NCI-H774 (cell line): ENCODE measurements at places on chromosomes 2 and 18.

DNA sequence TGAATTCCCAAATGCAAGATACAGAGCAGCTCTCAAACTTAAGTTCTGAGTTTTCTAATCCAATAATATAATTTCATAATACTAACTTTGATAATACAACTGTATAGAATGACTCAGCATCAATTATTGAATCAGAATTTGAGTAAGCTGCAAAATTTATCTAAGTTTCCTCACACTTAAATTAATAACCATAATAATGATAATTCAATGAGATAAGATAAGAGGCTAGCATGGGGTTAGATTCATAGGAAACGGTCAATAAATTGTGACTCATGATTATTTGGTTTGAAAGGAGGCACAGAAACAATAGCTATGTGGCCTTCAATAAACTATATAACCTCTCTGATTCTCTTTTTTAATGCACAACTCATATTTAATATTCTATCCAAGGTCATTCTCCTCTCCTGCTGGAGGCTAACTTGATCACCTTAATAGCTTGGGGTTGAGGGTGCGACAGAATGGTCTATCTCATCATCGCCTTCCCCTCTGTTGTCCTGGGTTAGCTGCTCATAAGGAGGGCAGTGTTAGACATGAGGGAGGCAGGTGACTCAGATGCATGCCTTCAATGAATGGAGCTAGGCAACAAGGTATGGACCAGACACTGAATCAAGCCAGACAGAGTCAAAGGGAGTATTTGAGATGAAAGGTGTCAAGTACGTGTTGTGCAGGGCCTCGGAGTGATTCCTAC, 36.2 kb upstream of the BMP10 start:
- DNase-seq = no peak

GRCh38 chr2:99960790-99961189, 181.6 kb downstream of the AFF3 start:
- no peak for DNase-seq

GRCh38 chr18:11752116-11752911, 63.2 kb downstream of the GNAL start:
- DNase-seq = no peak

DNA sequence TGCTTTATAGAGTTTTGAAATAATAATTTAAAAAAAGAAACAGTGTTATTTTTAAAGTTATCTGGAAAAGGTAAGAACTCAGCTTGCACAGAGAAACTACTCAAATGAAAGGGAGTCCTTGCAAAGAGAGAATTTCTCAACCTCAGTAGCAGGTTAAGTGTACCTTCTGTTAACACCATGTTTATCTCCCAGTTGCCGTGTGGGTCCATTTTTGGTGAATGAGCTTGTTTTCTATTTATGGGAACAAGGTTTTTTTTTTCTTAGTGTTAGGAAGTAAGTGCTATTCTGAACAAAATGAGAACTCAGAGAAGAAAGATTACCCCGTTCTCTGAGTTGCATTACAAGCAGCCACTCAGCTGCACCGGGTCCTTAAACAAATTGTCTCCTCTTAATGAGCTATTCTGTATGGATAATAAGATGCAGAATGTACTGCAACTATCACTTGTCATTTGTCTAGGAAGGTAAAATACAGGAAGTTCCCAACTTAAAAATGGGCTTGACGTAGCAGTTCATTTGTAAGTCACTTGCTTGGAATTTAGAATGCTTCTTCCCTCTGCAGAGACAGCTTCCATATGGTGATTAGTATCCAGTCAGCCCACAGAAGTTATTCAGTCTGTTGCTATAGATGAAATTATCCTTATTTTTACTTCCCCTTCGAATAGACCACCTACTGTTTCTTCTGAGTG, 74.9 kb downstream of the LTBP1 start:
- no peak for DNase-seq

DNA sequence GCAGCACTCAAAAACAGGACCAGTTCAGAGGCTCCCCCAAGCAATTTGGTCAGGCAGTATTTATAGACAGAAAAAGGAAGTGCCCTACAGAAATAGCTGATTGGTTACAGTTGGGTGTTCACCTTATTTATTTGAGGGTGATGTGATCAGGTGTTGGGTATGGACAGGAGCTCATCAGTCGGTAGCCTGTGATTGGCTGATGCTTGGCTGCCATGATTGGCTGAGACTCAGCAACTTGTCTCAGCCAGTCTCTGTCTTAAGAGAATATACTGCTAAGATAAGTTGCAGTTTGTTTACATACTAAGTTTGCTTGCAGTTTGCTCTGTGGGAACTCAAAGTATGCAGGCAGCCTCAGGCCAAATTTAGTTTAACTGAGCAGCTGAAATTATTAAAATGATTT, 9.4 kb downstream of the ABCG8 start:
- no peak for DNase-seq

- DNase-seq = no peak
Measured at GRCh38 chr18:10481831-10482230, 27.4 kb downstream of the APCDD1 start.

- no peak for DNase-seq
Measured at GRCh38 chr2:62705859-62706720, 577 bp downstream of the EHBP1 start.

- DNase-seq = no peak
Measured at GRCh38 chr2:201654616-201655384, 11.5 kb upstream of the TMEM237 start.

GRCh38 chr2:36697424-36698066, 1.0 kb downstream of the VIT start:
- no peak for DNase-seq

GRCh38 chr18:2087877-2088673, 483.2 kb downstream of the METTL4 start:
- DNase-seq = no peak

DNA sequence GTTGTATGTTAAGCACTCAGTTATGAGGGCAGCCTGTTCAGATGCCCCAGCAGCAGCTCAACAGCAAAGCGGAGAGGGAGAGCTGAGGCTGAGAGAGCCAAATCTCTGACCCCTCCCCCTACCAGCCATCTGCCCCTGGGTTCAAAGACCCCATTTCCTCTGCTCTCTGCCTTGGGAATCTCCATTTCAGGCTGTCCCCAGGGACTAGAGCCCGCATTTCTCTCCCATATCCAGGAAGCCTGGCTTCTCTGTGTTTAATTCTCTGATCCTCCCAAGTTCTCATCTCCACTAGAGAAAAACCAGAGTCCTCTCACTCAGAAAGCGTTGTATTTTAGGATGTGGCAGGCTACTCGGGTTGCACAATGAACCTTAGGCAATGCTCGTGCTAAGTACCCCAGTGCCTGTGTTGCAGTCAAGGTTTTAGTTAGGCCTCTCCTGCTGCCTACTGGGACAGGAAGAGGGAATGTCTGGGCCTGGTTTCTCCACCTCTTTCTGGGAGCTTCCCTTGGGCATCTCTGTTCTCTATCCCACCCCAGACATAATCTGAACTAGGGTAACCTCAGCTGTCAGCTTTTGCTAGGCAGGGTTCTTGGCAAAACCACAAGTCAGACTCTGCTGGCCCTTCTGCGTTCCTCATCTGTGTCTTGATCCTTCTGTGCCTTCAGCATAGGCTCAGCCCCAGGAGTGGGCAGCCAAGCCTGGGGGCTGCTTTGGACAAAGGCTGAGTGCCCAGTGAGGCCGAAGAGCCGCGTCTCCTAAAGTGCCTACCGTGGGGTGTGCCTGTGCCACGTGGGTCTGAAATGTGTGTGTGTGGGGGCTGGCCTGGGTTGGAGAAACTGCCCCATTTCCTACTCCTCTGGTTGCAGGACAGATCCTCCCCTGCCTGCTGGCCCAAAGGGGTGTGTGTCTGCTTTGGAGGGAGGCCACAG, 96.8 kb downstream of the STPG4 start:
- DNase-seq = no peak

GRCh38 chr18:59062643-59063006, 77.1 kb upstream of the SEC11C start:
- DNase-seq = no peak

DNA sequence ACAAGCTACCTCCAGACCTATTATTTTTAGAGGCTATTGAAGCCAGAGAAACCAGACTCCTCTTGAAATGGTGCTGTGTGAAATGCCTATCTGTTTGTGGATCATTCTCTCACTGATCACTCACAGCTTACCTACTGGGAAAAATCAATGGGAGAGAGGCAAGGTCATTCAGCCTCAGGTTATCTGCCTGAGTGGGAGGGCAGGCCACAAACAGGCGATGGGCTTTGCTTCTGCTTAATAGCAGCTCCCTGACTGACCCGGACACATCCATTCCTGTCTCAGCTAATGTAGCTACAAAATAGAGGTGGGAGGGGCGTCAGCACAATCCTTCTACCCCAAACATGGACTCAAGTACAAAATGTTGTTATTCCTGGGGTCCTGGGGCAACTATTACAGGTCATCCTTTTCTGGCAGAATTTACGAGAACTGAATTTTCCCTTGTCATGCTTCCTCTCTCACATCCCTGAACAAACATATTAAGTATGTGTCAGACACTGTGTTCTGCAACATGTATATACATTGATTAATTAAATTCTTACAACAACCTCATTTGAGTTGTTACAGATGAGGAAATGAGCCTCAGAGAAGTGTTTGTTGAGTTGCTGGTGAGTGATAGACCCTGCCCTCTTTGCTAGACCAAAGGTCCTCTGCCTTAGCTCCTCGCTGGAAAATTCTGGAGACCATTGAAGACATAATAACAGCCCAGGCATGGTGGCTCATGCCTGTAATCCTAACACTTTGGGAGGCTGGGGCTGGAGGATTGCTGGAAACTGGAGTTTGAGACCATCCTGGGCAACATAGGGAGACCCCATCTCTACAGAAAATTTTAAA, 60.5 kb downstream of the CDK15 start:
- DNase-seq = no peak

- DNase-seq = peak; percentile 77
Measured at GRCh38 chr2:216775043-216775453, 79.7 kb upstream of the IGFBP5 start.

DNA sequence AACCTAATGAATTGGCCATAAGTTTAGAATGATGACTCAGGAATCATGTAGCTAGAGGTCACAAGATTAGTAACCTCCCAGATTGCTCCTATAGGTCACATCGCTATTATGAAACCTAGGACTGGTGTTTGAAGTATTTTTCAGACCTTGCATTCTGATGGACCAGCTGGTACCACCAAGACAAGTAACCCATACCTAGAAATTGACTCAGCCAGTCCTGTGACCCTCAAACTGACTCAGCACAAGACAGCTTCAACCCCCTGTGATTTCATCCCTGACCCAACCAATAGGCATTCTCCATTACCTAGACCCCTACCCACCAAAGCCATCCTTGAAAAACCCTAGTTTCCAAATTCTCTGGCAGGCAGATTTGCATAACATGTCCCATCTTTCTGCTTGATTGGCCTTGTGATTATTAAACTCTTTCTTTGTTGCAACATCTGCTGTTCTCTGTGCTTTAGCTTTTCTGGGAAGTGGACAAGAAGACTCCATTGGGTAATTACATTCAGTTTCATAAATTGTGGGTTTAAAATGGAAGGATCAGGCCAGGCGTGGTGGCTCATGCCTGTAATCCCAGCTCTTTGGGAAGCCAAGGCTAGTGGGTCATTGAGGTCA, 254.9 kb downstream of the IRS1 start:
- DNase-seq = no peak

DNA sequence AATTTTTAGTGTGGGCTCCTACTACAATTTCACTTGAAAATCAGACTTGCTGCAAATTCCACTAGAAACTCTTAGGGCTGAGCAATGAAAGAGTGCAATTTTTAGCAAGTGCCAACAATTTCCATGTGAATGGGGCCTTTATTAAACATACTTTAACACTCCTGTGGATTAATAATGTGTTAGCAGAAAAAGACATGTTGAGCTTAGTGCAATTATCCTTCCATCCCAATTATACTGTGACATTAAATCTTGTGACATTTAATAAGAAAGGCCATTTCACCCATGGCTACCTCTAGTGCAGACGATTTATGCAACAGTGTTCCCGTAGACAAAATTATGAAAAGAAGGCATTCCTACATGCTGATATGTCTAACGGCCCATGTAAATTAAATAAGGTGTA, 639.7 kb downstream of the STK39 start:
- DNase-seq = no peak

DNA sequence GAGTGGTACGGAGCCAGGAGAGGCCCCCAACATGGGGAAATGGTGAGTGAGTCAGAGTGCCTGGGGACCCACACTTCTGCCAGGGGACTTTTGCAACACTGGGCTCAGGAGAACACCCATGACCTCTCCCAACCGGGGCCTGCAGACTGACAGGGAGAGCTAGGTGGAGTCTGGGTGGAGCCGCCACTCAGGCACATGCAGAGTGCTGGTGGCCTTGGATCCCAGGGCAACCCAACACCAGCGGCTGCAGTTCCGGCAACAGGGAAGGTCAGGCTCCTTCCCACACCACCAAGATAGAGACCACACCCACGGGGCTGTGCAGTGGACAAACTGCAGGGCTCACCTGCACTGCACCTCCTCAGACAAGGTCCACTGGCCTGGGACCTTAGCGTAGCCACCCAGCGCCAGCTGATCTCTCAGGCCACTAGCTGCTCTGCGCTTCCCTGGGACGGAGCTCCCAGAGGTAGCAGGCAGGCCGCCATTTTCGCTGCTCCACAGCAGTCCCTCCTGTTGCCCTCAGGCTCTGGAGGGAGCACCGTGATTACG, 99.0 kb downstream of the EFEMP1 start:
- DNase-seq = no peak

DNA sequence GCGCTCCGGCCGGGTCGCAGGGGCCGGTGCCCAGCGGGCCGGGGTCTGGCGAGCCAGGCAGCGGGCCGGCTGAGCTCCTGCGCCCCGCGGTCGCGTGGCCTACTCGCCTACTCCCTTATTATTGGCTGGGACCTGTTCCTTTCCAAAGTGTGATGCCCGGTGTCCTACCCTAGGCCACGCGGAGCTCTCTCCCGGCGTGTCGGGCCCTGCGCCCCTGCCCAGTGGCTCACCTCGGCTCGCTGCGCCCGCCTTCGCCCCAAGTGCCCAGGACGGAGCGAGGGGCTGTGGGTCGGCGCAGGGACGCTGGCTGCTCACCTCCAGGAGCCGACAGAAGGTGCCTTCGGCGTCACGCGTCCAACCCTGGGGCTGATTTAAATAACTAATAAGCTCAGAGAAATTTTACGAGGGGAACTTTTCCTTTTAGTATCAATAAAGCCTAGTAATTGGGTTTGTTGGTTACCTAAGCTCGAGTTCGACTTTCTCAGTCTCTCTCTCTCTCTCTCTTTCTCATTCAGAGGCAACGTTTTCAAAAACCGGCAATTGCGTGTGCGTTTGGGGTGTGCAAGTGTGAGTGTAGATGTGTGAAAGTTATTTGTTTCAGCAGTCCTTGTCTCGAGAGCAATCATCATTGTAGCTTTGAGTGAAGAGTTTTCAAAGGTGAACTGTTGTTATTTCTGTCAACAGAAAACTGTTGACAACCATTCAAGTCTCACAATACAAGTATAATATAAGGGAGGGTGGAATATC, 7.0 kb upstream of the SATB2 start:
- no peak for DNase-seq

DNA sequence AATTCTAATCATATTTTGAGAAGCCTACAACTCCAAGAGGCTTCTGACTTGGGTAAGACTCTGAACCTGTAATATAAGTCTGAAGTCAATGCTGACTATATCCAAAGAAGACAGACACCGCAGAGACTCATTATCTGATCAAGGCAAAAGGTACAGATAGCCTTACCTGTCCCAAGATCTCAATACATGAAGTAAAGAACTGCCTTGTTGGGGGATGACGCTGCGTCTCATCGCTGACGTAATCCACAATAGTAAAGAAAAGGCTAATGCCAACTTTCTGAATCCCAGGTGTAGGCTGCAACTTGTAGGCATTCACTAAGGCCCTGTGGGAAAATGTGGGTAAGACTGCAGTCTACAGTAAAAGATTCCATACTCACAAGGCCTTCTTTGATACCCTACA, 62.1 kb downstream of the SIGLEC15 start:
- DNase-seq = no peak
